ENCODE measurements at places on chromosomes 2 and 18.

DNA sequence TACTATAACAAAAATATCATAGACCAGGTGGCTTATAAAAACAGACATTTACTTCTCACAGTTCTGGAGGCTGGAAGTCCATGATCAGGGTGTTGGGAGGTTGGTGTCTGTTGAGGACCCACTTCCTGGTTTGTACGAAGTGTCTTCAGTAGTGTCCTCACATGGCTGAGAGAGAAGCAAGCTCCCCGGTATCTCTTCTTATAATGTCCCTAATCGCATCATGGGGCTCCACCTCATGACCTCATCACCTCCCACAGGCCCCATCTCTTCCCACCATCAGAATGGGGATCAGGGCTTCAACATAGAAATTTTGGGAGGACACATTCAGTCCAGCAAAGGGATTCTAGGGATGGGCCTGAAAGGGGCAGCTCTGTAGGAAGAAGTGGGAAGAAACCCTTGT, 4.8 kb upstream of the NIFK start:
- no peak for DNase-seq

GRCh38 chr2:186695081-186695756, 1.4 kb downstream of the FAM171B start:
- DNase-seq: no peak

GRCh38 chr2:177284531-177284930, 20.0 kb upstream of the NFE2L2 start:
- no peak for DNase-seq

DNA sequence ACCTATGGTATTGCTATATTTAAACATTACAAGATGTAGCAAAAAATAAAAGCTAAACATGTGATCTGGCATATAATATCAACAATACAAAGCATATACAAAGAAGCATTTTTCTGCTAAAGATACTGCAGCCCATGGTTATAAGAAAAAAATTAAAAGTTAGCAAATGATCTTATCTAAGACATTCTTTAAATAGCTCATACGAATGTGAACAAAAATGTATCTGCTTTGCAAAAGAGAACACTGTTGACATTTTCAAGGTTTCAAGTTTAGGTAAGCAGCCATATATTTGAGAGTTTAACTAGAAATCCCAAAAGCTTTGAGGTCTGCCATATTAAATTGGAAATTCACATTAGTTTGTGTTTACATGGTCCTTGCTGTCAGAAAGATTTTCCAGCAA, 301.0 kb upstream of the SLC39A10 start:
- no peak for DNase-seq

All from hypothalamus (tissue), 51 donors.